Islet precursor cell (in vitro differentiated cells): ENCODE measurements at places on chromosomes 4 and X.

- no peak for DNase-seq
Measured at GRCh38 chr4:101593666-101594065, 196.9 kb upstream of the BANK1 start.

DNA sequence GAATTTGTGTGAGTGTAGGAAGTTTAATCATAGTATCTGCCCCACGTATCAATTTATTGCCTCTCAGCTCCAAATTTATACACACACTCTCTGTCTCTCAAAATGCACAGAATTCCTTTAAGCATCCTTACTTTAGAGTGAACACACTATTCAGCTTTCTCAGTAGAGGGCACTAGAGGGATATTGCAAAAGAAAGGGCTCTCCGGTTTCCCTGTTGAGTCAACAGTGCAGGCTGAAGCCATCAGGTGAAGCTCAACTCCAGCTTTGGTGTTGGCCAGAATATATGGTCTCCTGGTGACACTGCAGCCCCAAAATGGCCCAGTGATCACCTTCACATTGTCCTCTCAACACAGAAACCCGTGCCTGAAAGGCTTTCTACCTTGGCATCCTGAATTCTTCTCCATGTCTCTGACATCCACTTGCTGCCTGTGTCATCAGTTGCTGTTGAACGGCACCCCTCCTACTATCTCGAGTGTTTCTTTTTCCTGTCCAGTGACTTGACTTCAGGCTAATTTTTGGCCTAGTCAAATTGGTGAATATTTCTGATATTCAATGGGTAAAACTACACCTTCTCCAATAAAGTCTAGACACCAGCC lies 670.5 kb downstream of the GABRG1 start:
- DNase-seq = peak; percentile 66

DNA sequence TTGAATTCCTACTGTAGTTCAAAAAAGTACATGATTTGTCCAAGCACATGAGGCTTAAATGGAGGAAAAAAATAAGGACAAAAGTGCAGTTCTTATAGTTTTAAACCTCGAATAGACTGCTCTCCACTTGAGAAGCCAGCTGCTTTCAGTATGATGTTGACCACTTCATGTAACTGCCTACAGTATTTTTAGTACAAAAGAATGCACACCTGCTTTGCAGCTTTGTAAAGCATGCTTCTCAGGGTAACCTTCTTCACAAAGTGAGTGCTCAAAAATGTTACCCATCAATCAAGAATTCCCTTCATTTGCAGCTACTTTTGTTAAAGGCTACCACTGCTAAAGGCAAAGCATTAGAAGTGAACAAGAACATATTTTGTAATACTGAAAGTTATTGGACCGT lies 83.4 kb upstream of the FAM47B start:
- DNase-seq = no peak

- DNase-seq = no peak
Measured at GRCh38 chr4:87555773-87556619, 26.8 kb upstream of the SPARCL1 start.

- no peak for DNase-seq
Measured at GRCh38 chr4:84479663-84480062, 19.4 kb downstream of the NKX6-1 start.

GRCh38 chrX:38151441-38151840 lies 69.2 kb downstream of the SRPX start:
- peak; percentile 57 for DNase-seq

- no peak for DNase-seq
Measured at GRCh38 chr4:109278594-109279031, 23.8 kb downstream of the COL25A1 start.

DNA sequence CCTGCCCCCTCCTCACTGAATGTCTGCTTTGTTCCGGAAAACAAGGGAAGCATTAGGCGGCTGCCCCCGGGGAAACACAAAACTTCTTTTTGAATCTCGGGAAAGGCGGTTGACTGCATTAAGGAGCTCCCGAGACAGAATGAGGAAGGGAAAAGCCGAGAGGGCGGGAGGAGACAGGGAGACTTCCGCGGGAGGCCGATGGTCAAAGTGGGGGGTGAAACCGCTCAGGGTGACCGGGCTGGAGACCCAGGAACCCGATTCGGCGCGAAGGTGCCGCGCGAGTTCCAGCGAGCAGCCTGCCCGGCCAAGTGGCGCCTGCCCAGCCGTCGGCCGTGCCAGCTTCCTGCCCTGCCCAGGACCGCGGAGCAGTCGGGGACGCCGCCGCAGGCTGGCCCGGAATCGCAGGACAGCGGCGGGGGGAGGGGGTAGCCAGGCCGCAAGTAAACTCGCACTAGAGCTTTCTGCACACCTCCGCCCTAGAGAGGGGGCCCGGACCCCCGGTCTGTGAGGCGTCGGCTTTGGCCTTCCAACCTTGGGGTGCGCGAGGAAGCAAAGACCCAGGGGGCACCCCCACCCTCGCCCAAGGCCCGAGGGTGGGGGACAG lies 55.1 kb upstream of the BCOR start:
- peak; percentile 64 for DNase-seq

DNA sequence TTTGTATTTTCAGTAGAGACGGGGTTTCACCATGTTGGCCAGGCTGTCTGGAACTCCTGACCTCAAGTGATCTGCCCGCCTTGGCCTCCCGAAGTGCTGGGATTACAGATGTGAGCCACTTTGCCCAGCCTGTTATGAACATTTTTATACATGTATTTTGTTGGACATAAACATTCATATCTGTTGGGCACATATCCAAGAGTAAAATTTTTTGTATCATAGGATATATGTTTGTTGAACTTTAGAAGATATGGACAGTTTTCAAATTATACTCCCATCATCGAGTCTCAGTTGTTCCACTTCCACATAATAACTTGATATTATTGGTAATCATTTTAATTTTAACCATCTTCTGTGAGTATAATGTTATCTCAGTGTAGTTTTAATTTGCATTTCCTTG lies 23.6 kb downstream of the GLRB start:
- no peak for DNase-seq

DNA sequence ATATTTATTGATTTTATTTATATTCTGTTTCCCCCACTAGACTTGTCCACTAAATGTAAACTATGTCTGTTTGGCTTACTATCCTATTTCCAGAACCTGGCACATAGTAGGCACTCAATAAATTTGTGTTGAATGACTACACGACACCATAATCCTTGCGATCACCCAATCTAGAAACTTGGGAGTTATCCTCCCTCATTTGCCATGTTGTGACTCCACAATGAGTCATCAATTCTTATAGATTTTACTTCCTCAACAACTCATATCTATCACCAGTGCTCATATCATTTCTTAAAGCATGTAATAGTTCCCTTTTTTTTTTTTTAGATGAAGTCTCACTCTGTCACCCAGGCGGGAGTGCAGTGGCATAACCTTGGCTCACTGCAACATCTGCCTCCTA lies 39.9 kb upstream of the VAMP7 start:
- DNase-seq = no peak

- DNase-seq = no peak
Measured at GRCh38 chrX:107686026-107686425, 57.7 kb downstream of the PRPS1 start.
